Right lobe of liver (tissue), 6 donors: ENCODE measurements at places on chromosomes 7 and 10.
A peak's percentile ranks its signal among the peaks of the same experiment; 100 is the strongest.

- no peak overlapping the region for H3K27ac ChIP-seq
- peak; percentile 41 for DNase-seq
- H3K4me3 ChIP-seq, result no peak overlapping the region
- no peaks in the 10 kb centered on the region for H3K4me1 ChIP-seq
These were observed 91.8 kb downstream of the PTPRN2 start for GRCh38 chr7:158495786-158496185.

- H3K36me3 ChIP-seq, result no peaks in the 10 kb centered on the region
- H3K27me3 ChIP-seq, result no peaks in the 10 kb centered on the region
These were observed 28.0 kb upstream of the HABP2 start for GRCh38 chr10:113524539-113525490.

DNA sequence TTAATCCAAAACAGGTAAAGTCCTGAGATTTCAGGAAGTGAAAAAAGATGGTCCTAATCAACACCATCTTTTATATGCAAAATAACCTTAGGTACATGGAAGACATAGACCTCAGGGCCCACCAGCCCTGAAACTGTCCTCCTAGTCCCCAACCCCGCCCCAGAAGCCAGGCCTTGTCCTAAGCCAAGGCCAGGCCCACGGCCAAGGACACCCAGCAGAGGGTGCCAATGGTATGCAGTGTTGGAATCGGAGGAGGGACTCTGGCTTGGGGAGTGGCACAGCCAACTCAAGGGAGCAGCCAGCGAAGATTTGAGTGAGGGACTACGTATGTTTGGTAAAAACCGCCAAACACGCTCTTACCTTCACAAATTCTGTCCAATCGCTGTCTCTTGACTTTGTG is 96.7 kb downstream of the ZRANB1 start:
- H3K27ac ChIP-seq, result no peak overlapping the region
- no peaks in the 10 kb centered on the region for H3K27me3 ChIP-seq
- H3K36me3 ChIP-seq, result no peaks in the 10 kb centered on the region
- peaks cover 4% of the 10 kb centered on the region for H3K4me1 ChIP-seq
- no peak overlapping the region for H3K4me3 ChIP-seq

DNA sequence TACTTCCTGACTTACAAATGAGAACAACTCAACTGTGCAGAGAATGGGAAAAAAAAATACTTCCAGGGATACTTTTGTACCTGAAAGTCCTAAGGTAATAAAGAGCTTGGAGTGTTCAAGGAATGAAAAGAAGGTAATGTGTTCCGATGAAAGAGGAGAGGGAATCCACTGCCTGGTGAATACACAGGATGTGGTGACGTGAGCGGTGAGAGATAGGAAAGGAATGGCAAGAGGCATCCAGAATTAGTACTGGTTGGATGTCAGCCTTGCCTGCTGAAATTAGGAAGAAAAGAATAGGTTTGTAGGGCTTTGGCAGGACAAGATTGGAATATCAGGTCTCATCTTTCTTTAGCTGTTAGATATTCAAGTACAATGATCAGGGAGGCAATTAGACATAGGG is 347.7 kb downstream of the POM121L12 start:
- no peak overlapping the region for H3K27ac ChIP-seq
- no peaks in the 10 kb centered on the region for H3K27me3 ChIP-seq
- DNase-seq, result no peak
- no peaks in the 10 kb centered on the region for H3K36me3 ChIP-seq
- H3K4me1 ChIP-seq, result no peaks in the 10 kb centered on the region
- no peak overlapping the region for H3K4me3 ChIP-seq

DNA sequence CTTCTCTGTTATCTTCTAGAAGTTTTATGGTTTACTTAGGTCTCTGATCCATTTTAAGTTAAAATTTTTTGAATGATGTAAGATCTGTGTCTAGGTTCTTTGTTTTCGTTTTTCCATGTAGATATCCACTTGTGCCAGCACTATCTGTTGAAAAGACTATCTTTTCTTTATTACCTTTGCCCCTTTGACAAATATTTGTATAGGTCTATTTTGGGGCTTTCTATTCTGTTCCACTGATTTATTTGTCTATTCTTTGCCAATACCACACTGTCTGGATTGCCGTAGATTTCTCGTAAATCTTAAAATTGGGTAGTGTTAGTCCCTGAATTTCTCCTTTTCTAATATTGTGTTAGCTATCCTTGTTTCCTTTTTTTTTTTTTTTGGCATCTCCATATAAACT is 71.4 kb upstream of the PDSS1 start:
- no peaks in the 10 kb centered on the region for H3K27me3 ChIP-seq
- peak overlapping the region; percentile 48 for H3K27ac ChIP-seq
- no peak overlapping the region for H3K4me3 ChIP-seq
- DNase-seq, result no peak
- peaks cover 10% of the 10 kb centered on the region for H3K4me1 ChIP-seq

GRCh38 chr10:70936111-70936510 is 47.7 kb upstream of the PCBD1 start:
- no peak for DNase-seq
- no peaks in the 10 kb centered on the region for H3K4me1 ChIP-seq
- no peak overlapping the region for H3K27ac ChIP-seq
- H3K36me3 ChIP-seq, result no peaks in the 10 kb centered on the region

GRCh38 chr7:55770778-55771177 is 91.8 kb downstream of the SEPTIN14 start:
- no peaks in the 10 kb centered on the region for H3K4me1 ChIP-seq
- DNase-seq, result no peak
- H3K27me3 ChIP-seq, result no peaks in the 10 kb centered on the region
- H3K4me3 ChIP-seq, result no peak overlapping the region
- no peak overlapping the region for H3K27ac ChIP-seq
